ENCODE measurements at places on chromosomes 2 and 18.

DNA sequence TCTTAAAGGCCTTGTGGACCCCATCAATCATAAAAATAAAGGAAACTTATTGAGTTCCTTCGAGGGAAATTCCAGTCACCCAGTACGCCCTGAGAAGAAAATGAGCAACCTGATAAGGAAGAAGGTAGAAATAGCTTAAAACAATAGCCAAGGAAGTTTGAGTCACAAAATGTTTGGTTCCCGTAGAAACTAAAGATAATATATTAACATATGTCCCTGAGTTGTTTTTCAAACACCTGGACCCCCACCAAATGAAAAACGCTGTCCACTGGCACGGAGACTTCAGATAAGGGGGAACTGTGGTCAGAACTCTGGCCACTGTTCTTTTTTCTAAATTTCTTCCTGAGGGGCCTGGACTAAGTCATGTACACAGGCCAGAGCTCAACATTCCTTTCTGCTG is 669.1 kb downstream of the ADCYAP1 start:
- no peak for DNase-seq

DNA sequence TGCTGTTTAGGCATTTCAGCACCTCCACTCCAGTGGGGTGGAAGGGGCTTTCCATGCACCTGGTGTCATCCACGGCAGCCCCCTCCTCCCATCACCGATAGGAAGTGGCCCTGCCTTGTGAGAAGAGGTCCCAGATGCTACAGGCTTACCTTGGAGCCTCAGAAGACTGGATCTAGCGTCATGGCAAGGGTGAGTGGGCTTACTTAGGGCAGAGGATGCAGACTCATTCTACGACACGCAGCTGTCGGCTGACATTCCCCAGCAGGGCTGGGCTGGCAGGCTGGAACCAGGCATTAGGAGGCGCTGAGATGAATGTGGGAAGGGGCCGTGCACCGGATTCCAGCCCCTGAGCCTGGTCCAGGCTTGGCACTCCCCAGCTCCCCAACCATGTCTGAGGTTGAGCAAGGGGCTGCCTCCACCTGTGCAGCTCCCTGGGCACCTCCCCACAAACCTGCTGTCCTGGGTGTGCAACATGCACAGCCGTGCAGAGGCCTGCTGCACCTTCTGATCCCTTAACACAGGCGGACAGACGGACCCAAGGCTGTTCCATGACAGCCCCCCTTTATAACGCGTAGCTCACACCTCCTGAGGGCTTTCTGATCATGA is 1.7 kb upstream of the PRLH start:
- DNase-seq, result no peak

GRCh38 chr2:595141-595815 is 81.9 kb downstream of the TMEM18 start:
- DNase-seq, result no peak

- DNase-seq, result no peak
Measured at GRCh38 chr2:211133766-211134165, 577.4 kb downstream of the CPS1 start.

DNA sequence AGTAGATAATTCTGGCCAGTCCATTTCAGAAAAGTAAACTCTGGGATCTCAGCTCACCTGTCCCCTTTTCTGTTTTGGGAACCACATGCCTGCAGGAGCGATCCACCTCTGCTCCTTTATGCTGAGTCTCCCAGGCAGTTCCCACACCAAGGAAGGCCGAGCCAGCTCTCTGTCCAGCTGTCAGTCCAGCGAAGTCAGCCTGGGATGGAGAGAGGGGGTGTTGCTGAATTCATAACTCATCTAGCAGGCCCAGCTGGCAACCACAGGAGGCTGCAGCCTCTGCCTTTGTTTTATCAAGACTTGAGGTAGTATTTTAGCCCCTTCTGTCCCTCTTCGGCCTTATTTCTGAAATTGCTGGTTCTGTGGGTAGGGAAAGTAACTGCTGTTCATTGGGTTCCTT is 209.9 kb downstream of the ARL4C start:
- no peak for DNase-seq

DNA sequence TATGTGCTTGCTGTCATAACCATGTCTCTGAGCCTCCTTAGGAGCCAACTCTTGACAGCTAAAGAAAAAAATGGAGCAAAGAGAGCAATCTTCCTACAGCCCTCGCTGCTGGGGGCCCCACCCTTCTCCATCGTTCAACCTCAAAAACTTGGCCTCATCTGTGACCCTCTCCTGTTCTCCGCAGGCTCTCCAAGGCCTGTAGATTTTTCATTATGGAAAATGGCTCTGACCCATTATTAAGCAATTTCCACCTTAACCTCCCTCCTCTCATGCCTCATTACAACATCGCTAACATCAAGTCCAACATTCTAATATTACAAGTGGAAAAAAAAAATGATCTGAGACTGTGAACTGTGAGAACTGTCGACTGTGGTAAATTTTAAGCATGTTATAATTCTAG is 98.7 kb downstream of the SLC8A1 start:
- no peak for DNase-seq

Data from T-helper 1 cell (primary cell).